T-helper 1 cell (primary cell): ENCODE measurements at places on chromosomes 4 and X.

DNA sequence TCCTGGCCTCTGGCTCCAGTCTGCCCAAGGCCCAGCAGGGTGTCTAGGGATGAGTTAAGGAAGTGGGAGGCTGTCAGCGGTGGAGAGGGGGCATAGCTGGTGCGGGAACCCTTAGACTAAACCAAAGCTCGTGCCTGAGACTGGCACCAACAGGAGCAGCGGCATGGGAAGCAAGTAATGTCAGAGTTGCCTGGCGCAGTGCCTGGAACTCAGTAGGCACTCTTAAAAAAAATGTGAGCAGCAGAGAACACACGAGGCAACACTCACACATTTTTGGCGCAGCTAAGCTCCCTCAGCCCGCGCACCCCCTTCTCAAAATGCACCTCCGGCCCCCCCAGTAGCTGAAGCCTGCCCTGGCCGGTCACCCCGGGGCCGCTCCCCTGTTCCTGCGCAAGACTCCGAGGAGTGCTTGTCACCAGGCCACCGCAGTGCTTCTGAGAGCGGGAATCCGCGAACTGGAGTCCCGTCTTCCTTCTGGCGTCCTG, 583 bp downstream of the GABRE start:
- DNase-seq = no peak

GRCh38 chrX:131063613-131064012, 5.5 kb downstream of the ARHGAP36 start:
- no peak for DNase-seq

- DNase-seq = no peak
These were observed 39.9 kb downstream of the ATP8A1 start for GRCh38 chr4:42617030-42617429.

DNA sequence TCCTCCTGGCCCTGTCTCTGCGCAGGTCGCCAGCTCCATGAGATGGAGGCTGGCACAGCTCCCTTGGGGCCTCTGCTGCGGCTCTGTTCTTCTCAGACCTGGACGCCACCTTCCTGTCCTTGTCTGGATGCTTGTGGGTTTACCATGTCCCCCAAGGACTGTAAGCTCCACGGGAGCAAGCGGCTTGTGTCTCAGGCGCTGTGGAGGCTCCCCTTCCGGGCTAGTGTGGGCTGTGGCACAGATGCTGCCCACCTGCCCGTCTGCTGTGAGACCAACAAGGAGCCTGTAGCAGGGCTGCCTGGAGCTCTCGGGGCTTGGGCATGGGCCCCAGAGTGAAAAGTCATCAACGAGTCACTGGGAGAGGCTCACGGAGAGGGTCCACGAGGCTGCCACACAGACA, 25.2 kb downstream of the NAT8L start:
- DNase-seq = no peak
